Prostate gland (tissue), 2 donors: ENCODE measurements at places on chromosomes 3 and 15. TPM values are rescaled to one million over a fixed set of nuclear protein-coding genes. Genes with fewer than 3 reads are reported as not detected.

Gene UROC1
- total RNA-seq = not detected

Gene ZKSCAN7
- 5.6 TPM for total RNA-seq

Gene GABRB3
- total RNA-seq = 12.4 TPM

Gene ATP11B
- total RNA-seq = 122 TPM

Gene CPLX3
- total RNA-seq = 40.5 TPM

Gene SIDT1
- total RNA-seq = 19.9 TPM

Gene ISLR
- 36.5 TPM for total RNA-seq

Gene CAPN3
- total RNA-seq = 15.1 TPM

Gene SCG5
- total RNA-seq = 4.2 TPM

GRCh38 chr15:47764666-47765065 is 47.4 kb downstream of the SEMA6D start:
- H3K4me3 ChIP-seq = no peak overlapping the region
- H3K27ac ChIP-seq = no peak overlapping the region
- H3K36me3 ChIP-seq = no peaks in the 10 kb centered on the region
- H3K27me3 ChIP-seq = no peaks in the 10 kb centered on the region
- no peaks in the 10 kb centered on the region for H3K4me1 ChIP-seq

DNA sequence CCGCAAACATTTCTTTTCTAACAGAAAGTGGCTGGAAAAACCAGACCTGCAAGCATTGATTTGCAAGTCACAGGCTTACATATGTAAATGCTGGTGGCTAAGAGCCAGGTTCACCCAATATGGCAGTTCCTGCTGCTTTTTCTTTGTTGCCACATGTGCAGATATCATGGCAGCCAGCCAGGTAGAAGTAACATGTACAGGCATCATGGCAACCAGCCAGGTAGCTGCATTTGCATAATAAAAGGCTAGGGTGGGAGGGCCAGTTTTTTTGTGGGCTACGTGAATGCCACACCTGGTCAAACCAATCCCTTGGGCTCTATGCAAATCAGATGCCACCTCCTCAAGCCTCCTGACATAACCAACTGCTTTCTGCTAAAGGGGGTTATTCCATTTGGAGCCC is 2.8 kb upstream of the SMCO1 start:
- H3K36me3 ChIP-seq = no peaks in the 10 kb centered on the region
- no peaks in the 10 kb centered on the region for H3K4me1 ChIP-seq
- no peak overlapping the region for H3K4me3 ChIP-seq
- DNase-seq = no peak

DNA sequence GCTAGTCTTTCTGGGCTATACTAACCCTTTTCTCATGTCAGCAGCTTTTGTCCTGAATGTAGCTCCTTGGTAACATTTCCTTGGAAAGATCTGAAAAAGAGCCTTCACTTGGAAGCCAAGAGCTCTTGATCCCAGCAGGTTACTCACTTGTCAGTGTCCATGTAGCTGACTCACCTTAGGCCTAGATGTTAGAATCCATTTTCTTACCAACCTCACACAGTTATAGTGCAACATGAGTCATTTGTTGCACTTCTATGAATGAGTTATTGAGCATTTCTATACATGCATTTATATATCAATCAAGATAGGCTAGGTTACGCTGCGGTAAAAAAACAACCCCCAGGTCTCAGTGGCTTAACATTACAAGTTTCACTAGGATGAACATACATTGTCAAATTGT is 106.8 kb upstream of the SLC7A14 start:
- H3K4me1 ChIP-seq = no peaks in the 10 kb centered on the region
- no peak for DNase-seq
- no peak overlapping the region for H3K4me3 ChIP-seq

DNA sequence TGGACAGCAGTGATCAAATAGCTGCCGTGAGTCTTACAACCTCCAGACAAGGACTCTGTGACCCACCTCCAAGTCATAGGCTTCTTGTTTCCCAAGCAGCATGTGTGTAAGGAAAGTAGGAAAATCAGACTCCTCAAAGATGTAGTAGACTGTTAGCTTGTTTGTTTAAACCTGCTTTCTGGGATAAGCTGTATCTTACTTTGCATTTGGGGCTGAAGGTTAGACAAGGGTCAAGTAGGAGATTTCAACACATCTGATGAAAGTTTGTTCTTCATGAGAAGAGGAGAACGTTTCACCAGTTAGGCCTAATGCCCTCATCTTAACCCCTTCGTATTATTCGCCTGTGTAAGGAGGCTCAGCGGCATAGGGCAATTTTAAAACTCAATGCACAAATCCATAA is 756.4 kb upstream of the NR2F2 start:
- DNase-seq = no peak
- H3K27ac ChIP-seq = no peak overlapping the region
- H3K27me3 ChIP-seq = no peaks in the 10 kb centered on the region
- no peaks in the 10 kb centered on the region for H3K4me1 ChIP-seq
- no peaks in the 10 kb centered on the region for H3K36me3 ChIP-seq

GRCh38 chr3:184710870-184711492 is 883 bp downstream of the MAGEF1 start:
- H3K4me3 ChIP-seq = peak overlapping the region; percentile 89
- H3K4me1 ChIP-seq = no peaks in the 10 kb centered on the region
- H3K27ac ChIP-seq = peak overlapping the region; percentile 96
- no peak for DNase-seq

GRCh38 chr3:100106531-100107141 is 7.7 kb downstream of the FILIP1L start:
- H3K27me3 ChIP-seq = no peaks in the 10 kb centered on the region
- H3K4me1 ChIP-seq = peaks cover 5% of the 10 kb centered on the region
- H3K36me3 ChIP-seq = no peaks in the 10 kb centered on the region
- no peak overlapping the region for H3K27ac ChIP-seq
- no peak for DNase-seq
- no peak overlapping the region for H3K4me3 ChIP-seq

- H3K36me3 ChIP-seq = no peaks in the 10 kb centered on the region
- no peaks in the 10 kb centered on the region for H3K4me1 ChIP-seq
- no peak overlapping the region for H3K4me3 ChIP-seq
Observed at GRCh38 chr3:105661461-105661860, 207.4 kb downstream of the CBLB start.

DNA sequence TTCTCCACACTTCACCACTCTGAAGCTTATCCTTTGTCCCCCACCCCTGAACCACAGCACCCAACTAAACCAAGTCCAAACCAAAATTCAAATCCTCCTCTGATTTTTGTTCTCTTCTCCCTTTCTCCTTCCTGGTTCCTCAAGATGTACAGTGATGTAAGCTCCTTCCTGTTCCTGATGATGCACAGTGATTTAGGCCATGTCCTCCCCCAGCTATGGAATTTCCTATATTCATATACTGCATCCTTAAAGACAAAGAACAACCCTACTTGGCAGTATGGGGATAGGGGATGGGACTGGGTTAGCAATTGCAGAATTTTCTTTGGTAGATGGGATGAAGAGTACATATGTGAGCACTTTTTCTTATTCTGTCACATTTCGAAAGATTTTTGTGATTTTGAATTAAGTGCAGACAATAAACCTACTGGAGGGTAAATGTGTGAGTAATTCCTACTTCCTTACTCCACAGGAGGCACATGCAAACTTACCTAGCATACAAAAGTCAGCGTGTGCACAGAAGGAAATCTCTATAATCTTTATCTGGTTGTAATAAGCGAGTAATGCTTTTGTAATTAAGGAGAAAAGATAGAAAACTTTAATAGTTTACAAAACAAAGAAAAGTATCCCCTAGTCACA is 125.0 kb downstream of the ANO10 start:
- no peak overlapping the region for H3K27ac ChIP-seq
- no peak overlapping the region for H3K4me3 ChIP-seq
- H3K4me1 ChIP-seq = no peaks in the 10 kb centered on the region
- no peaks in the 10 kb centered on the region for H3K27me3 ChIP-seq
- H3K36me3 ChIP-seq = no peaks in the 10 kb centered on the region

- H3K27me3 ChIP-seq = no peaks in the 10 kb centered on the region
- DNase-seq = no peak
- no peaks in the 10 kb centered on the region for H3K36me3 ChIP-seq
- H3K4me1 ChIP-seq = no peaks in the 10 kb centered on the region
- H3K27ac ChIP-seq = no peak overlapping the region
Observed at GRCh38 chr3:67030785-67031740, 33.0 kb downstream of the KBTBD8 start.
